AG10803 (cell line): ENCODE measurements at places on chromosomes 2 and 18.
A peak's percentile ranks its signal among the peaks of the same experiment; 100 is the strongest.

GRCh38 chr2:136356125-136357006 is 238.4 kb upstream of the CXCR4 start:
- DNase-seq = no peak

DNA sequence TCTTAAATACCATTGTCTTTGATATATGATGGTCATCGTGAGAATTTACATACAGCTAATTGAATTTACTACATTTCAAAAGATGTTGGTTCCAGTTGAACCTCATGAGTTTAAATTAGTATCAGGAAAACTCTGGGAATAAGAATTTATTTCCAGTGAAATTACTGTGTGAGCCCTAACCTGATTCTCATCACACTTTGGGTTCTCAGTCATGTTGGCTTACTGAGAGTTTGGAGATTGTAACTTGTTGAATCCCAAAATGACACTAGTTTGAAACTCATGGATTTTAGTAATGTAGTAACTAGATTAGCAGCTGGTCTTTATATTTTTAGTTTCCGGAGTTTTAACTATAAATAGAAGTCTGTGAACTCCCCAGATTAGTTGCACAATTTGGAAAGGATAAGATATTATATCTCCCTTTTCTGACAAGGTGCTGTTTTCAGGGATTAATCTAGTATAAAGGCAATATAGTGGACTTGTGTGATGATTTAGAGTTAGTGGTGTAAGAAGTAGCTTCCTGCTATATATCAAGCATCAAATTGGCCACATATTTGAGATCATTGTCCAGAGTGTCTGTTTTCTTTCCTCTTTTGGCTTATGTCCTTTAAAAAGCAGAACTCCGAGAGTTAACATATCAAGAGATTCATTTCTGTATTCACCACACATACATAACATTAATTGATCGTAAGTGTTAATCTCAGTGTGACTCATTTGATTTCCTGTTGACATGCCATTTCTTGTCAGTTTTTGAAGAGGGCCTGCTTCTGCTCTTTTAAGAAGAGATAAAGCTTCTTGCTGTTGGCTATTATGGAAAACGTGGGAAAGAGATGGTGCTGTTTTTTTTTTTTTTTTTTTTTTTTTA is 15.7 kb downstream of the NDUFV2 start:
- DNase-seq = no peak

GRCh38 chr2:160375802-160376469 is 117.7 kb downstream of the RBMS1 start:
- DNase-seq = peak; percentile 58

DNA sequence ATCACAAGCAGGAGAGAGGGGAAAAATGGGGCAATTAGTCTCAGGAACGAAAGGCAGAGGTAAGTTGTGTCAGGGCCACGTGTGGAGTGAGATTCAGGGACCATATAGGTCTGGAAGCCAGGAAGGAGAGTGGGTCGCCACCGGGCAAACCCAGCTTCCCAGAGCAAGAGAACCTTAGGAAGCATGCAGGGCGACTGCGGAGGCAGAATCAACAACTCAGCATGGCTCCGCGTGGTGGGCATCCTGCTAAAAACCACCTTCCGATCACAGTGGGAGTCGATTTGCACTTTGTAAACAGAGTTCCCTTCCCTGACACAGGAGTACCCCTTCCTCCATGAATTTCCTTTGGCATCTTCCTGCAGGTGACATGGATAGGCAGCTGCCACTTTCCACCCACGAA is 114.6 kb downstream of the TTC32 start:
- DNase-seq = no peak
